ENCODE measurements at places on chromosomes 4 and X.

DNA sequence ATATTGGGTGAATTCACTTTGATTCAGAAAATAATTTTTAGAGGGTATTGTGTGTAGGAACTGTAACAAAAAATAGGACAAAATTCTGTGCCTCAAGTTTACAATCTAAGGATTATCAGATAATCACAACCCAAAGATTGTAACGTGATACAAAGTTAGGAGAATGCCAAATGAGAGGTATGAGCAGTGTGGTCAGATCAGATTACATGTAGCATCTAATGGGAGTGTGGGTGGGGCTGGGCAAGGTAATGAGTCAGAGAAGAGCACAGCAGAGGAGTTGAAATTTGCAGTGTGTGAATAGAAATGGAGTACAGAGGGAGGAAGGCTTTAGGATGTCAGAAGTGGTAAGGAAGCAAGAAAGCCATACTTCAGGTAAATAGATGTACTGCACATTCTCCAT is 103.4 kb upstream of the TEX13A start:
- DNase-seq = no peak

- no peak for DNase-seq
Measured at GRCh38 chr4:110085131-110085530, 113.3 kb downstream of the ELOVL6 start.

GRCh38 chrX:48578661-48579128 is 4.4 kb downstream of the RBM3 start:
- no peak for DNase-seq

GRCh38 chr4:88858752-88859151 is 161.1 kb upstream of the NAP1L5 start:
- no peak for DNase-seq

DNA sequence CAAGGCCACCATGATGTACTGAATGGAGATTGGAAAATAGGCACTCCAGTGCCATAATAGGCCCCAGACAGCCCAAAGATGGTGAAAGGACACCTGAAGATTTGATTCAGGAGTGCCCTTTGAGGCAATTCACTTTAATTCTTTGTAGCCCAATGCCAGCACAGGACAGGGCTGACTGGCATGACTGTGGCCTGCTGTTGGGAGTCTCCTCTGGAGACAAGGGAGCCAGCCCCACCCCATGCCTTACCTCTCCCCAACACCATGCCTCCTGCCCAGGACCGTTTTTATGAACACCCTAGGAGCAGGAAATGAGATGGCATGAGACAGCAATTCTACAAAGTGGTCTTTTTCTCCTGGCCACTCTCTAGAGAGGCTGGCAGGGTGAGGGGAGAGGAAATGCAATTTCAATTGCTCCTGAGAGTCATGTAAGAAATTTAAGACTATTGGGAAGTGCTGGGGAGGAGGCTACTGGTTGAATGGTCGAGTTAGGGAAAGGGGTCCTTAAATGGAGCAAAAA is 94.2 kb upstream of the MAMLD1 start:
- DNase-seq = no peak

- DNase-seq = no peak
Measured at GRCh38 chr4:167290678-167291077, 56.4 kb upstream of the SPOCK3 start.

GRCh38 chrX:38192007-38192810 is 28.5 kb downstream of the SRPX start:
- DNase-seq = no peak

DNA sequence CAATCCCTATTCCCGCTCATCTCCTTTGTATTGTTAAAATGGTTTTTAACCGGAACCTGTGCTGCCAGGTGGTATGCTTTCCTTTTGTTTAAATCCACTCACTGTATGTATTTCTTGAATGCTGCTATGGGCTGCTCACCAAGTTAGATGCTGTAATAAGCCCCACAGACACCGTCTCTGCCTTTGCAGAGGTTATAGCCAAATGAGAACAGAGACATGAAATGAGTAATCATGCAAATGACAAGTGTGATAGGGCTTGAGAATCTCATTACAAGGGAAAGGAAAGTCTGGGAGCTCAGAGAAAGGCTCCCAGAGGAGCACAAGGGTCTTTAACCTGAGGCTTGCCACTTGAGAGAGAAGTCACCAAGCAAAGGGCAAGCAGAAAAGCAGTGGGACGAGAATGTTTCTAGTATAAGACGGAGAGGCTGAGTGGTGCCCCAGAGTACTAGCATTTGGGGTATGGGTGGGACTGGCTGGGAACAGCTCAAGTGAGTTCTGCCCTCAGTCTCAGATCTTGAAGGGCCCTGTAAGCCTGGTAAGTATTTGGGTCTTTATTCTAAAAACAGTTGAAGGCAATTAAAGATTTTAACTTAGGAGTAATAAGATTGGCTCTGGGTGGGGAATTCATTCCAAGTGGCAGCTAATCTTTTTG is 110.8 kb upstream of the H2AZ1 start:
- no peak for DNase-seq

- no peak for DNase-seq
Measured at GRCh38 chr4:60981534-60981933, 218.6 kb upstream of the ADGRL3 start.

All from neuronal stem cell (in vitro differentiated cells).